ENCODE measurements at places on chromosomes 6 and 20. TPM values are rescaled to one million over a fixed set of nuclear protein-coding genes. Genes with fewer than 3 reads are reported as not detected.

GPR63 gene
- 3.0 TPM for total RNA-seq

ZC2HC1B gene
- total RNA-seq: not detected

COL21A1 gene
- 2.3 TPM for total RNA-seq

PAK5 gene
- total RNA-seq: not detected

CGA gene
- not detected for total RNA-seq

DNA sequence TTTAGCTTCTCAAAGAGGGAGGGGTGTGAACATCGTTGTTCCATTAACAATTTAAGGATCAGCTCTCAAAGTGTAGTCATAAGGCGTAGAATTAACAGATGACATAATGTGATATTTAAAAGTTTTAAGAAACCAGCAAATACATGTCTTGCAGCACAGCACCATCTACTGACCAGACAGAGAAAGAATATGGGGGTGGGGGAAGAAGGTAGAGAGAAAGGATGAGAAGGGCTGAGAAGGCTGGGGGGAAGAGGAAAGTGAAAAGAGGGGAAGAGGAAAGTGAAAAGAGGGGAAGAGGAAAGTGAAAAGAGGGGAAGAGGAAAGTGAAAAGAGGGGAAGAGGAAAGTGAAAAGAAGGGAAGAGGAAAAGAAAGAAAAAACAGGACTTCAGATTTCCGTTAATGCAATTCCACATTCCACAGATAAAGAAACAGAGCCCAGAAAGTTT lies 80.9 kb downstream of the HAO1 start:
- DNase-seq: peak; percentile 80

- DNase-seq: no peak
Measured at GRCh38 chr6:29491574-29491973, 3.8 kb upstream of the MAS1L start.

GRCh38 chr6:437037-437392 lies 45.5 kb downstream of the IRF4 start:
- peak; percentile 55 for DNase-seq

DNA sequence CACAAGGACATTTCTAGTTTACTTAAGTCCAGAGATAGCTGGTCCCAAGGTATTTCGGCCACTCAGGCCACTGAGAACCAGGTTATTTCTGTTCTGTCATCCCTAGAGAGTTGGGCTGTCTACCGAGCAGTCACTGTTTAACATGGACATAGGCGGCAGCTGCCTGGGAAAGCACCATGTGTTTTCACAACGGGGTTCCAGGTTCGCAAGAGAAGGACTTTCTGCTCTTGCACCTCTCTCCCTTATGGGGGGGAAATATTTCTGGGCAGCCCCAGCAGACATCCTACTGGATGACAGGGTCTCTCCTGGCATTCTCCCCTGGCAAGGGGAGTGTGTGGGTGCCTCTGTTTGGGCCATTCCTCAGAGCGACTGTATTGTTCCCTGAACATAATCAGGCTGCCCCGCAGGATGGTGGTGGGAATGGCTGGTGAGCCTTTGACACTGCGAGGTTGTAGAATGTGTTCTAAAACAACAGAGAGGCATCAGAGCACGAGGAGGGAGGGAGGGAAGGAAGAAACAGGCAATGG lies 64.4 kb upstream of the DUSP22 start:
- DNase-seq: no peak

GRCh38 chr6:3748208-3749066 lies 3.1 kb downstream of the PXDC1 start:
- peak; percentile 79 for DNase-seq

DNA sequence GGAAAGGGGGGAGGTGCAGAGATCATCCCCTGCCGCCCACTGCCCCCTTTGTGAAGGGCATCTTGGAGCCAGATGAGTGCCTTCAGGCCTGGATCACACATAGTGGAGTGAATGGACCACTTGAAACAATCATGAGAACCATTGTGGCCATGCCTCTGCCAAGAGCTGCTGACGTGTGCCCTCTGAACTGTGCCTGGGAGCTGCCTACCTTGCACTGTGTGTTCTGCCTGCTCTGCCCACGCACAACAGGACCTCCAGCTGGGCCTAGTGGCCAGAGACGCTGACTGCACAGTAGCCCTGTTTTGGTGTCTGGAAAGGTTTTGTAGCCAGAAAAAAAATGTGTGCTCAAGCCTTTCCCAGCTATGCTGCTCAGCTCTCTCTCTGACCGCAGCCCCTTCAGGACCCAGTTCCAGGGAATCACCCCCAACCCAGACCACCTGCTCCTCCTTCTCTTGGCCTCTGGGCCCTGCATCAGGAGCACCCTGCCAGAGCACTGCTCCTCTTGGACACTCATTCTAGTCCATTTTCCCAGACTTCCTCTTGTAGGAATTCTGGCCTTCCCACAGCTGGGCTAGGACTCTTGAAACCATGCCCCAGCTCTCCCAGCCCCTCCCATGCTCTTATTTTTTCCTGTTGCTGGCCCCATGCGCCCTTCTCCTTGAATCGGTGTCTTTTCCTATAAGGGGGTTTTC lies 1.6 kb upstream of the ADIG start:
- DNase-seq: no peak

GRCh38 chr6:131281471-131282270 lies 146.4 kb downstream of the AKAP7 start:
- peak; percentile 79 for DNase-seq

DNA sequence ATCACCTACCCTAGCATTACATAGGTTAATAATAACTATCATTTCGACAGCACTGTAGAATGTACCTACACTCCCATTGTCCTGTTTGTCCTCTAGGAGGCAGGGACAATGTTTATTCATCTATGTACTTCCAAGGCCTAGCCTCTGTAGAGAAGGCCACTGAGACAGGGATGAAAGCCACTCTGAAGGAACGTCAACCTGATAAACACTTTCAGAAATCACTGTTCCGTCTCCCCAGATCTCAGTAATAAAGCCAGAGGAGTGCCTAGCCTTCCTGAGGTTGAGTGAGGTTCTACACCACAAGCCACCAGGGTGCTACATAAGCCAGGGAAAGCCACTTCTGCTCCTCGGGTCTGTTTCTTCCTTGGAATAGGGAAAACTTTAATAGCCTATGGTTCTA lies 44.8 kb downstream of the POPDC3 start:
- peak; percentile 34 for DNase-seq

Data from fibroblast of lung (primary cell).